Stimulated activated CD4-positive, alpha-beta T cell treated with anti-CD3 and anti-CD28 coated beads, TNF-alpha, amount 100 ng/mL, for 48 hours (primary cell): ENCODE measurements at places on chromosomes 1 and 21.

DNA sequence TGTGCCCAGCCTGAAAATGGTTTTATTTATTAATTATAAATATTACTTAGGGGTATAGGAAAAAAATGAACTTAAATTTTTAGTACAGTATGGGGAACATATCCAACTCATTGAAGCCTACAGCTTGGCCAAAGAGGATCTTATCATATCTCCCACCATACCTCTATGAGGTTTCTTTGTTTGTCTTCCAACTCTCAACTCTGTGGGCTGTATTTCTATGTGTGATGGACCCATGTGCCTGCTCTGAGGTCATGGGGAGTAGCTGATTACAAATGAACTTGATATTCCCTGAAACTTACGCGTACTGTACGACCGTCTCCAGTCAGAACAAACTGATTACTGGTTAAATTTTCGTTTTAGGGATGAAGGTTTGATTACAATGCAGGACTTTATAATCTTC is 41.4 kb upstream of the PODN start:
- no peak for DNase-seq

DNA sequence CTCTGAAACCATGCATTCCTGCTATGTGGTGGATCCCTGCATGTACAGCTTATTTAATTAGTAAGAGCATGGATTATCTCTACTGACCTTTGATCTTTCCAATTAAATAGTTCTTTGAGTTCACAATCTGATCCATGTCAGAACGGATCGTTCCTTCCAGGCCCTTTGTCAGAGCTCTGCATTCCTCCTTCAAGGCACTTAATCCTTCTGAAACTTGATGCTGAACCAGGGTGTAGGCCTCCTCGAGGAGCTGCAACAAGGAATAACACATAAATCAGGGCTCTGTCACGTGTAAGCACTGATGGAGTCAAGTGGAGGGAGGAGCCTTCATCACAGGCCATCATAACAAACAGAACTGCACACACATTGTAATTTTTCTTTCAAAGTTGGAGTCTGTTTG is 68.4 kb upstream of the EDEM3 start:
- no peak for DNase-seq

DNA sequence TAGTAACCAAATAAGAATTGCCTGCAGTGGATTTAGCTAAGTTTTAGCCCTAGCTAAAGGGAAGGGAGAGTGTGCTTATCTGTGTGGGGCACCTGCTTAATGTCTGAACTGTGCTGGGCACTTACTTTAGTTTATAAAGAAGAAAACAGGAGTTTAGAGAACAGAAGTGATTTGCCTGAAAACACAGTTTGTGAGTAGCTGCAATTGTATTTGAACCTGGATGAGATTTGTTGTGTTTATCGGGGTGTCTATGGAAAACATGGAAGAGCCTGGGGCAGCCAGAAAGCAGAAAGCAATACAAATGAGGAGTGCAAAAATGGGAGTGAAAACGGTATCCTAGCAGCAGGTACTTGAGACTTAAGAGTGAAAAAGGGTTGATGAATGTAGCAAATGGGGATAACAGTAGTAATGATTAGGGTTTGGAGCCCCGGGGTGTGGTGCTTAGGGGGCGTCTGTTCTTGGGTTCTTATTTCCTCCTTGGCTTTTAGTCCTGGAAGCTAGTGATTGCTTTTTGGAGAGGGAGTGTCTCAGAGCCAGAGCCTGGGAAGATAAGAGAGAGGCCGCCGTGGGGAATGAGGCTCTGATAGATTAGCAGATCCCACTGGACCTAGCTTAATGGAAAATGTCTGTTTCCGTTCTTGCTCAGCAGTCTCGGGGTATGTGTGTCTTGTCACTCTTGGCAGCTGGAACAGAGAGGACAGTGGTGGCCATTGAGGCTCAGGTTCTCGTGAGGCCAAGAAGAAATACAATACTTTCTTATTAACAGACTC is 5.6 kb downstream of the PRCC start:
- no peak for DNase-seq

GRCh38 chr1:239954836-239955235 is 136.8 kb upstream of the FMN2 start:
- no peak for DNase-seq

DNA sequence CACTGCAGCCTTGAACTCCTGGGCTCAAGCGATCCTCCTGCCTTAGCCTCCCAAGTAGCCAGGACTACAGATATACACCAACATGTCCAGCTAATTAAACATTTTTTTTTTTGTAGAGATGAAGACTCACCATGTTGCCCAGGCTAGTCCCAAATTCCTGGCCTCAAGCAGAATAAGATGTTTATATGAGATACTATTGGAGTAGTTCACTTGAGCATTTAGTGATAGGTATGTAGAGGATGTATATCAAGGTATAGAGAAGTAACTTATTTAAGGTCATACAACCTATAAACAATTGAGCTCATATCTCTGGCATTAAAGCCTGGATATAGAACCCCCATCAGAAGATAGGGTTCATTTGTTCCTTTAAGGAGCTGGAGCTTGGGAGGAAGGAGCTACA is 4.6 kb upstream of the TMEM269 start:
- no peak for DNase-seq

- no peak for DNase-seq
Measured at GRCh38 chr1:75170981-75171380, 36.8 kb downstream of the LHX8 start.

DNA sequence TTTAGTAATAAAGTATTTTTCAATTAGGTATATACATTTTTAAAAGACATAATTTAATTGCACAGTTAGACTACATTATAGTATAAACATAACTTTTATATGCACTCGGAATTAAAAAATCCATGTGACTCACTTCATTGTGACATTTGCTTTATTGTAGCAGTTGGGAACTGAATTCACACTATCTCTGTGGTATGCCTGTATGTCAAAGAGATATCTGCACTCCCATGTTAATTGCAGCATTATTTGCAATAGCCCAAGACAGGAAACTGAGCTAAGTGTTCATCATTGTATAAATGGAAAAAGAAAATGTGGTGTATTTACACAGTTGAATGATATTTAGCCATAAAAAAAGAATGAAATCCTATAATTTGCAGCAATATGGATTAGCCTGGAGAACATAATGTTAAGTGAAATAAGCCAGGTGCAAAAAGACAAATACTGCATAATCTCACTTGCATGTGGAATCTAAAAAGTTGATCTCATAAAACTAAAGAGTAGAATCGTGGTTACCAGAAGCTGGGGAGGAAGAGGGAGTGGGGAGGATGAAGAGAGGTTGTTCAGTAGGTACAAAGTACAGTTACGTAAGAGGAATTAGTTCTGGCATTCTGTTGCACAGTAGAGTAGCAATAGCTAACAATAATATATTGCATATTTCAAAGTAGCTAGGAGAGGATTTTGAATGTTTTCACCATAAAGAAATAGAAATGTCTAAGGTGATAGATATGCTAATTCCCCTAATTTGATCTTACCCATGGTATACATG is 64.8 kb downstream of the DPT start:
- no peak for DNase-seq

- DNase-seq: no peak
Measured at GRCh38 chr1:164433141-164433817, 125.7 kb upstream of the PBX1 start.

DNA sequence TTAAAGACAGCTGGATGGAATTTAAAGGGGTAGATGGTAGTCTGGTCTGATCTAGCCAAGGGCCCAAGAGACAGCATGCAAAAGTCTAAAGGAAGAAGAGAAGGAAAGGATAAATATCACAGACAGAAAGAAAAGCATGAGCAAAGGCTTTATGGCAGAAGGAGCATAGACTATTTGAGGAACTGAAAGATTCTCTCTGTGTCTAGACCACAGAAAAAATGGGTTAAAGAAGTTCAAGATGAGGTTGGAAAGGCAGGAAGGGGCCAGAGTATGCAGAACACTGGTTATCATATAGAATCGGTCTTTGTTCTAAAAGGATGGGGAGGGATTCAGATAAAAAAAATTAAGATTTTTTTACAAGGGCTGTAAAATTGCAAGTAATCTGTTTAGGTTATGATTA is 136.8 kb upstream of the SGIP1 start:
- DNase-seq: no peak

GRCh38 chr1:8223526-8223925 is 94.4 kb upstream of the SLC45A1 start:
- DNase-seq: no peak

DNA sequence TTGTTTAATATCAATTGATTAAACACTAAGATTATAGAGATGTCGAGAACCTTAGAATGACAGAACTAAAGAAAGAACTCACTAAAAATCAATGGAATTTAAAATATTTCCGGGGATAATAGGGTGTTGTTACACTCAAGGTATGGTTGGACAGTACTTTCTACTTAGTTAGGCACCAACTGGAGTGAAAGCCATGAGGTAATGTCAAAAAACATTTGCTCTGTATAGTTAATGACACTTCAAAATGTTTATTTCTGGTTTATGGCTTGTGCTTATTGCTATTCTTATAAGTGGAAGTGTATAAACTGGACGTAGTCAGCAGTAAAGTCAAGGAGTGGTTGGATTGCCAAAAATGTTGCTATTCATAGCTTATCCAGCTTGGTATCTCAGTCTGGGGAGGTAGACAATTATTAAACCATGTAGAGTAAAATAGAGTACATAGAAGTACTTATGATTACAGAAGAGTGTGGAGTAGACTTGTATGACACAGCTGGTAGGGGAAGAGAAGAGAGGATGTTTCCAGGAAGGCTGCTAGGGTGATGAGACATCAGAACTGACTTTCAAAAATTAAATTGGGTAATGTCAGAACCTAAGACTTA is 56.5 kb upstream of the BMP8A start:
- no peak for DNase-seq

- no peak for DNase-seq
Measured at GRCh38 chr21:37915941-37916309, 332 bp downstream of the KCNJ6 start.

GRCh38 chr1:189269011-189269410 is 1208.7 kb downstream of the BRINP3 start:
- no peak for DNase-seq
